Endothelial cell of umbilical vein (primary cell): ENCODE measurements at places on chromosomes 2 and 18. TPM values are rescaled to one million over a fixed set of nuclear protein-coding genes. Genes with fewer than 3 reads are reported as not detected.

GRCh38 chr2:59530258-59530657 is 1023.2 kb downstream of the BCL11A start:
- H3K4me1 ChIP-seq: no peaks in the 10 kb centered on the region
- H3K27ac ChIP-seq: no peak overlapping the region
- no peaks in the 10 kb centered on the region for H3K27me3 ChIP-seq
- H3K4me3 ChIP-seq: no peak overlapping the region
- DNase-seq: no peak
- no peaks in the 10 kb centered on the region for H3K36me3 ChIP-seq

DNA sequence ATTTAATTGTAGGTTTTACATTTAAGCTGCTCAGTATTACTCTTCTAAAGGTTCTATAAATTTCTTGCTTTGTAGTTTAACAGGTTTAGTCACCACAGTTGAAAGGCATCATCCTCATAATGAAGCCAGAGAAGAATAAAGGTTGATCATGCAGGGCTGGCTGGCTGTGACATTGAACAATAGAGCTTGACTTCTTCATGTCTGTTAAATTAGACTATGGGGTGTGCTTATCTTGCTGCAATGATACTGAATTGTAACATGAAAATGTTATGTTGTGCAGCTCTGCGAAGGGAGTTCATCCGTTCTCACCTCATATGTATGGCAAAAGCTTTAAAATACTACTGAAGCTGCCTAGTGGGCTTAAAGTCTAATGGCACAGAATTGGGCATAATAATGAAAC is 81.8 kb downstream of the CAMKMT start:
- H3K4me1 ChIP-seq: no peaks in the 10 kb centered on the region
- H3K27me3 ChIP-seq: no peaks in the 10 kb centered on the region
- no peaks in the 10 kb centered on the region for H3K36me3 ChIP-seq
- no peak overlapping the region for H3K27ac ChIP-seq
- DNase-seq: no peak

DNA sequence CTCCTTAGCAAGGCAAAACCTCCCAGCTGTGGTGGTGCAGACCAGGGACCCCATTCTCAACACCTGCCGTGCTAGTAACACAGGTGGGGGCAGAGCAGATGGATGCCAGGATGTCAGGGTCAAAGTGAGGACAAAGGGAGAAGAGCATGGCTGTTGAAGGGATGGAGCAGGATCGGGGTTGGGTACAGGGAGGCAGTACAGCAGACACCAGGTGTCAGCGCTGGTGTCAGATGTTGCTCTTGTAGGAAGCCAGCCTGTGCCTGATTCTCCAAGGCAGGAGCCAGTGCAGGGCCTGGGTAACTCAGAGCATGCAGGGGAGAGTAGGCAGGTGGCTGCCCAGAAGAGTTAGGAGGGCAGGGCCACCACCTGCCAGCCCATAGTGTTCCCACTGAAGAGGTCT is 222.1 kb upstream of the SPRED2 start:
- no peaks in the 10 kb centered on the region for H3K4me1 ChIP-seq
- peaks cover 2% of the 10 kb centered on the region for H3K27me3 ChIP-seq
- no peak overlapping the region for H3K4me3 ChIP-seq
- no peak for DNase-seq
- H3K36me3 ChIP-seq: no peaks in the 10 kb centered on the region
- no peak overlapping the region for H3K27ac ChIP-seq

GRCh38 chr2:237309416-237309815 is 104.5 kb downstream of the COL6A3 start:
- no peak overlapping the region for H3K4me3 ChIP-seq
- no peaks in the 10 kb centered on the region for H3K36me3 ChIP-seq
- no peaks in the 10 kb centered on the region for H3K4me1 ChIP-seq
- no peak for DNase-seq
- H3K27ac ChIP-seq: no peak overlapping the region
- H3K27me3 ChIP-seq: peaks cover 4% of the 10 kb centered on the region

DNA sequence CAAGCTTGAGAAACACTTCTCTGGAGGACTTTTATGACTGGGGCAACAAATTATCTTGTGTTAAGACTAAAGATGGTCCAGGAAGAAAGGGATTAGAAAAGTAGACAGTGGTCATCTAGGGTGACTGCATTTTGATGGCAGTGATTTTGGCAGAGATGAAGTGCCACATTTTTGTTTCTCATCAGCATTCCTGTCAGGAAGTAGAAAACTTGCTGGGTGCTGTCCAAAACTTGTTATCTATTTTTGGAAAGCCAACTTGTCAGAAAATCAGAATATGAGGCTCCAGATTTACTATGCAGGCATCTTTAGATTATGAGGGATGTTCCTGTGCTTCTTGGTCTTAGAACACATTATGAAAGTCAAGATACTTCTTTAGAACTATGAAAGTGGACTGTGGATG is 29.0 kb upstream of the CALCRL start:
- H3K27me3 ChIP-seq: no peaks in the 10 kb centered on the region
- no peak overlapping the region for H3K4me3 ChIP-seq
- peaks cover 11% of the 10 kb centered on the region for H3K4me1 ChIP-seq
- peaks cover 17% of the 10 kb centered on the region for H3K36me3 ChIP-seq
- no peak for DNase-seq
- no peak overlapping the region for H3K27ac ChIP-seq

Gene SOWAHC
- 3.6 and 4.1 TPM in 2 replicates for total RNA-seq

DNA sequence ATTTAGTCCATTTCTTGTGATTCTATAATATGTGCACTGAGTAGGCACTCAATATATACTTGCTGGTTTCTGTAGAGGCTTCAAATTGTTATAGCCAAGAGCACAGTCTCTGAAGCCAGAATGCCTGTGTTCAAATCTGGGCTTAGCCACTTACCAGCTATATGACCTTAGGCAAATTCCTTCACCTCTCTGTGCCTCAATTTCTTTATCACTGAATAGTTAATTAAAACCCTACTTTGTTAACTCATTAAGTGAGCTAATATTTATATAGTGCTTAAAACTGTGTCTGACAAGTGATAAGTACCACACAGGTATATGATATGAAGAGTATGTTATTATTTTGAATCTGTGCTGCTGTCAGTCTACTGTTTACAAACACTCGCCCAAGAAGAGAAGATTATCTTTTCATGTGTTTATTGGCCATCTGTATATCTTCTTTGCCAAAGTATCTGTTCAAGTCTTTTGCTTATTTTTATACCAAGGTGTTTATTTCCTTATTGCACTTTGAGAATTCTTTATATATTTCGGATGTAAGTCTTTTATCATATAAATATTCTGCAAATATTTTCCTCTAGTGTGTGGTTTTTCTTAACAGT is 1.3 kb upstream of the RIT2 start:
- no peaks in the 10 kb centered on the region for H3K36me3 ChIP-seq
- no peaks in the 10 kb centered on the region for H3K4me1 ChIP-seq
- no peak for DNase-seq
- H3K4me3 ChIP-seq: no peak overlapping the region

Gene THSD7B
- 0.04 TPM in 1 of 2 replicates, not detected in the other for total RNA-seq

GRCh38 chr2:53670331-53670730 is 97.3 kb upstream of the CHAC2 start:
- H3K4me3 ChIP-seq: no peak overlapping the region
- no peak for DNase-seq
- no peak overlapping the region for H3K27ac ChIP-seq

DNA sequence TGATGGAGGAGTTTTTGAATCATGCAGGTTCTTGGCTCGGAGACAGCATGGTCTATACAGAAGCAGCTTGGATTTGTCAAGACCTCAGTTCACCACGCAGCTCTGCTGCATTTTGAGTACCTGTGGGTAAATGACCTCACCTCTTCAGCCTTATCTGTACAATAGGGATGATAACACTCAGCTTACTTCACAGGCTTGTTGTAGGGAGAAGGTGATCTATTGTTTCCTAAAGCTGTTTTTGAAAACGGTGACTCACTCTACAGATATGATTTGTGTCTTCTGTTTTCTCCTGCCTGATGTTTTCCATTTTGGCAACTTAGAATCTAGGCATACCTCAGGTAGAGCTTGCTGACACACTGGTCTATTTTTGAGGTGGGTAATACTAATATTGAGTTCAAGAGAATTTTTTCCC is 80.3 kb downstream of the FMNL2 start:
- H3K4me3 ChIP-seq: no peak overlapping the region
- DNase-seq: peak; percentile 53
- H3K27me3 ChIP-seq: no peaks in the 10 kb centered on the region
- no peak overlapping the region for H3K27ac ChIP-seq
- H3K4me1 ChIP-seq: peaks cover 24% of the 10 kb centered on the region
- H3K36me3 ChIP-seq: no peaks in the 10 kb centered on the region

Gene MARCO
- total RNA-seq: not detected in 2 replicates

DNA sequence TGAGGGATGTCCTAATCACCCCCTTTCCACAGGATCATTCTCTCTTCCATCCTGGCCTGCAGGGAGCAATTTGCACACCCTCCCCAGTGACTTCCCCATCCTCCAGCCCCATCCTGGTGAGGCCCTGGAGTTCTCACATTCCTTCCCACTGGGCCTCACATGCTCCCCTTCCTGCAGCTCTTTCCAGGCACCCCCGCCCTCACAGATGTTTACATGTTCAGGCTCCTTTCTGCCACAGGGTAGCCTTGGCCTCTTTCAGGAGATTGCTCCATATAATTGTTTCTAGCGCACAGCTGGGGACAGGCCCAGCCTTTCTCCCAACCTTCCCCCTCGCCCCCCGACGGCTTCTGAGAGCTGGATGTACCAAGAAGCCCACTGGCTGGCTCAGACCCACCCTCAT is 288.4 kb upstream of the TRIB2 start:
- H3K27me3 ChIP-seq: no peaks in the 10 kb centered on the region
- H3K4me1 ChIP-seq: no peaks in the 10 kb centered on the region
- DNase-seq: no peak
- no peaks in the 10 kb centered on the region for H3K36me3 ChIP-seq
- no peak overlapping the region for H3K4me3 ChIP-seq
- H3K27ac ChIP-seq: no peak overlapping the region

DNA sequence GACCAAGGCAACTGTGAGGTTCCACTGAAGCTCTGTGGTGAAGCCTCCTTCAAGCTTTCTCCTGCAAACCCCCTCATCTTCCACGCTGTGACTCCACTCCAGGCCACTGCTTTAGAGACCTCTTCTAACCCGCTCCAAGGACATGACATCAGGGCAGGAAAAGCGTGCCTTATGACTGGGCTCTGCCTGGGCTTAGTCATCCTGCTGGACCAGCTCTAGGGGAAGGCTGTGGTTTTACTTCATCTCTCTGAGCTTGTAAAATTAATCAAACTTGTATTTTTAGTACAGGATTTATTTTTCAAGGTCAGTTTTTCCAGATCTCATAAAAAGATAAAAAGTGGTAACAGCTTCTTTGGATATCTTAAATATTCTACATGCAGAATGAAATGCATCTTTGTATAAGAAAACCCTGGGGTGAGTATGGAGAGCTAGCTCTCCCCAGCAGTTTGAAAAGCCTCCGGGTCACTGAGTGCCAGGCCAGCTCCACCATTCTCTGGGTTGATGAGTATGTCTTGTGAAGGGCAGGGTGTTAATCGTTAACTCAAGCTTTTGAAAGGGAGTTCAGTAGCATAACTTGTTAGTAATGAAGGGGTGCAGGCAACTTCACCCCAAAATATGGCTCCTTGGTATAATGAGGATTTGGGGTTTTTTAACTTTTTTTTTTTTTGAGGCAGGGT is 33.1 kb upstream of the YPEL5 start:
- no peak overlapping the region for H3K27ac ChIP-seq
- no peaks in the 10 kb centered on the region for H3K36me3 ChIP-seq
- no peak overlapping the region for H3K4me3 ChIP-seq
- peak; percentile 11 for DNase-seq
